ENCODE measurements at places on chromosomes 12 and 14. TPM values are rescaled to one million over a fixed set of nuclear protein-coding genes. Genes with fewer than 3 reads are reported as not detected.

The DDN gene
- total RNA-seq = 0.16 TPM

The TIMM9 gene
- 24.3 TPM for total RNA-seq

The SLC25A47 gene
- total RNA-seq = 0.16 TPM

The MGAT2 gene
- total RNA-seq = 81.0 TPM

The HOXC6 gene
- total RNA-seq = not detected

The CD4 gene
- 3.2 TPM for total RNA-seq

The HSPA2 gene
- 29.2 TPM for total RNA-seq

The OAS2 gene
- total RNA-seq = 26.6 TPM

The RFX4 gene
- not detected for total RNA-seq

The STAT6 gene
- total RNA-seq = 138 TPM

The IQSEC3 gene
- not detected for total RNA-seq

The OVCH1 gene
- total RNA-seq = not detected

The KCNA5 gene
- total RNA-seq = not detected

The HAL gene
- 0.12 TPM for total RNA-seq

The TMEM52B gene
- not detected for total RNA-seq

The NOXRED1 gene
- total RNA-seq = 0.16 TPM

The LUM gene
- total RNA-seq = 1,443 TPM

The GLS2 gene
- total RNA-seq = not detected

The GPR137C gene
- total RNA-seq = 0.12 TPM

The GALNT9 gene
- total RNA-seq = not detected

The FGF6 gene
- total RNA-seq = not detected

The PTGER2 gene
- 0.97 TPM for total RNA-seq

The C1QL4 gene
- total RNA-seq = not detected

The KRT5 gene
- 9.4 TPM for total RNA-seq

The SLC25A21 gene
- total RNA-seq = under 0.01 TPM

The CKB gene
- total RNA-seq = 28.4 TPM

The GPR68 gene
- 3.4 TPM for total RNA-seq

The SMIM10L1 gene
- total RNA-seq = 5.8 TPM

The TOMM20L gene
- total RNA-seq = not detected

The NID2 gene
- 291 TPM for total RNA-seq

The CLEC14A gene
- total RNA-seq = 7.7 TPM

The GLIPR1 gene
- total RNA-seq = 130 TPM
